CMK (cell line): ENCODE measurements at places on chromosomes 11 and 22.

DNA sequence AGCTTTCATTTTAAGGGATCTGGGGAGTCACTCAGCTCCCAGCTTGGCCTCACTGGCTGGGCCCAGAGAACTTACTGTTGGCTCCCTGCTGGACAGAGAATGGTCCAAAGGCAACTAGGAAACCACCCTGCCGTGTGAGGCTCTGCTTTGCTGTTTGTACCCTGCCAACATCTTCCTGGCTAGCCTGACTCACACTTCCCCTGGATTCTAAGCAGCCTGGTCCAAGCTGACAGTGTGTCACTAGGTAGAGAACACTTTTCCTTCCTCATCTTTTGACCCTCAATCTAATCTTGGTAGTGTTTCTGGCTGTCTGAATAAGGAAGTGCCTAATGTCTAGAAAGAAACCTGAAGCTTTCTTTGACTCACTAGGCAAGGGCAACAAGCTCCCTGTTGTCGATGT is 76.7 kb downstream of the FAR1 start:
- no peak for DNase-seq

- no peak for DNase-seq
Observed at GRCh38 chr11:8809939-8810539, 101.0 kb upstream of the AKIP1 start.

- DNase-seq, result no peak
Observed at GRCh38 chr22:45422237-45422983, 8.9 kb downstream of the RIBC2 start.

GRCh38 chr11:23236826-23237555 is 376.7 kb upstream of the CCDC179 start:
- no peak for DNase-seq

DNA sequence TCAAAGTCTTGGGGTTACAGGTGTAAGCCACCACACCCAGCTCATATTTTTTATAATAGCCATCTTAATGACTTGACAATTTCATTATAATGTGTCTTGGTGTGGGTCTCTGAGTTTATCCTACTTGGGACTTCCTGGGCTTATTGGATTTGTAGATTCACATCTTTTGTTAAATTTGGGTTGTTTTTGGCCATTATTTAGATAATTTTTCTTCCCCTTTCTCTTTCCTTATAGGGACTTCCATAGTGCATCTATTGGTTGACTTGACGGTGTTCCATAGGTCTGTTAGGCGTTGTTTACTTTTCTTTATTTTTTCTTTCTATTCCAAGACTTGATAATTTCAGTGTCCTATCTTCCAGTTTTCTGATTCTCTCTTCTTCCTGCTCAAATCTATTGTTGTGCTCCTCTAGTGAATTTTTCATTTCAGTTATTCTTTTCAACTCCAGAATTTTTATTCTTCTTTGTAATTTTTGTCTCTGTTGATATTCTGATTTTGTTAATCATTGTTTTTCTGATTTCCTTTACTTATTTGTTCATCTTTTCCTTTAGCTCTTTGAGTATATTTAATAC is 45.6 kb downstream of the RRM1 start:
- no peak for DNase-seq

GRCh38 chr11:30326906-30327305 is 4.0 kb downstream of the ARL14EP start:
- DNase-seq, result no peak

DNA sequence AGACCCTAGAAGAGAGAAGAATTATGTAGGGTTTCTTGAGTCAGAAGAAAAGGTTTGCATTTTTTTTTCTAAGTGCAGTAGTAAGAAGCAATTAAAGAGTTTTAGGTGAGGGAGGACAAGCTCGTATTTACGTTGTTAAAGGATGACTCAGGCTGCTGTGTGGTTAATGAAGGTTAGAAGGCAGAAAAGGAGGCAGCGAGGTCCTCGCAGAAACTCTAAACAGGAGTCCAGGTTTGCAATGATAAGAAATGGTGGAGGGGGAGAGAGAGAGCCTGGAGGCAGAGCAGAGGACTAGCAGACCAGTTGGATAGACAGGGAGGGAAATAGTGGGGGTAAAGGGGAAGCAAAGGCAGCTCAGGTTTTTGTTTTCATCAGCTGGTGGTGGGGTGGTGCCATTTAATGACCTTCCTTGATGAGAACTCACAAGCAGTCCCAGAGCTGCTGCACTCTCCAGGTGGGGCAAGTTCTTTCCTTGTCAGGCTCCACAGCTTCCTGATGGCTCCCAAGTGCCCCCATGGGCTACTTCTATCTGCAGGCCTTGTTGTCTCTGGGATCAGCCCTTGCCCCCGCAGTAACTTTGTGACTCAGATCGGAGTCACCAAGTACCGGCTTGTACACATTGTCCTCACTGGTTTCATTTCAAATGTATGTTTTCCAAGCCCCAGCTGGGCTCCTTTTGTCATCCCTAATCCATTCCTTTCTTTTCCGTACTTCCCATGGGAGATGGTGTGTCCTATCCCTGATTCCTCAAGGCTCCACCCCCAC is 8.3 kb upstream of the INSC start:
- DNase-seq, result no peak

DNA sequence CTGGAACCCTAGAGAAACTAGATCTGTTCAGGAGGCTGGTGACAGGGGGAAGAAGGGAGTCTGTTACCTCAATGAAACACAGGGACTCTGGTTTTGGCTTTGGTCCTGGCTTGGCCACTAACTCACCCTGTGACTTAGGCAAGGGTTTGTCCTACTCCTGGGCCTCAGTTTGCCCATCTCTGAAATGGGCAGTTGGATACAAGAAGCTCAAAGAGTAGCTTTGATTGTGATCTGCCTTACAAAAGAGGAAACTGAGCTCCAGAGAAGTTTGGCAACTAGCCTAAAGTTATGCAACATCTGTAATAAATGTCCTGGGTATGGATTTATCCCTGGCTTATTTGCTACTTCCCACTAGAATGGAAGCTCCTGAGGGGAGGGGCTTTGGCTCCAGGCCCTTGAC is 24.0 kb upstream of the LMO1 start:
- DNase-seq, result no peak

DNA sequence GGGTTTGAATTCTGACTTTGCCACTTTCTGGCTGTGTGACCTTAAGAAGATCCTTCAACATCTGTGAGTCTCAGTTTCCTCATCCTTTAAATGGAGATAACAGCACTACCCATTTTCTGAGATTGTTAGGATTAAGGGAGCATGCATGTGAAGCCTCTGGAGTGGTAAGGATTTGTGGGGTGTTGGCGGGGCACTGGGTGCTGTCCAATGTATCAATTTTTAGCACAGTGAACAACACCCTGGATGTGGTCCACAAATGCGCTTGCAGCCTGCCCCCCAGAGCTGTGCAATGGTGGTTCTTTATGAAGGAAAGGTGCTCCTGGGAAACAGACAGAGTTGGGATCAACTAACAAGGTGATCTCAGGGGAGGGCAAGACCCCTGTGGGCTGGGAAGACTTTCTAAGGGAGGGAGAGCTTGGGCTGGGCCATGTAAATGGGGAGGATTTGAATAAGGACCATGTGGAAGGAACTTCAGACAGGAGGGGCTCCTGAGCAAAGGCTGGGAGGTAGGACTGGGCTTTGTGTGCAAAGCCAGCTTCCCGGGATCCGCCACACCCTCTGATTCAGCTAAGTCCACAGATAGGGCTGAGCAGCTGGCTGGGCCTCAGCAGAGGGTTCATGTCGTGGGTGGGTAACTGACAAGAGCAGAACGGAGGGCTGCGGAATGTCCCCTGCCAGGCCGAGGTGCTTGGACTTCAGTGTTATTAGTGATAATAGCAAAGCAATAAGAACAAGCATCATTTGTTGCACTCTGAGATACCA is 22.7 kb upstream of the RASD2 start:
- DNase-seq, result no peak

- DNase-seq, result no peak
Observed at GRCh38 chr22:19941365-19942082, at the start of the genes COMT and TXNRD2. COMT (plus strand) TSS chr22:19941772; CDS start chr22:19962527, 20,755 bp downstream. TXNRD2 (minus strand) TSS chr22:19941818; CDS start chr22:19941803, 15 bp downstream.

- DNase-seq, result no peak
Observed at GRCh38 chr11:119940401-119940976, 197.4 kb downstream of the TRIM29 start.

- DNase-seq, result no peak
Observed at GRCh38 chr22:45731041-45731797, 59.6 kb downstream of the ATXN10 start.

GRCh38 chr11:64004590-64004984 is 18.3 kb downstream of the OTUB1 start:
- DNase-seq, result no peak

- DNase-seq, result no peak
Observed at GRCh38 chr11:93089474-93090102, 108.2 kb downstream of the SLC36A4 start.

DNA sequence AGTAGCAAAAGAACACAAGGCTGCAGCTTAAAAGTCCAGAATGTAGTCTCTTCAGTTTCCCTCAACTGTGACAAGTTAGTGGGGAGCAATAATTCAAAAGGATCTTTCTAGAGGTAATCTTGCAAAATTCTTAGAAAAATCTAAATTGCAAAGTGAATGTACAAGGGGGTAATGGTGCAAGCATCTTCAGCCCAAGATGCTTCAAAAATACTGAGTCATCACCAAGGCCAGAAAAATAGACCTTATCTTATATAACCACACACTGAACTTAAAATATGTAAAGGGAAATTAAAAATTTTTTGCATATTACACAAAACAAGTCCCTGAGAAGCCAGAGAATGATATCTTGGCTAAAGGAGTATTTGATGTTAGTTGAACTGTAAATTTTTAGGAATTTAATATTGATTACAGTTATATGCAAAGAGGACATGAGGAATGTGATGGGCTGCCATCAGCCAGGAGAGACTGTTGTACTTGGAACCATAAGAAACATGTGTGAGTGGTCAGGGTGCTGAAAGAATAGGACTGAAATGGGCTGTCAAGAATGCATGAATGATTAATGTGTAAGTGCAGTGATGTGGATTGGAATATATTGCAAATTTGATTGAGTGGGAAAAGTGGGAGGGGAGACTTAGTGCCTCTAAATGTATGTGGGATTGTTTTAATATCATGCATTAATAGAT is 85.7 kb upstream of the LIN7C start:
- no peak for DNase-seq

DNA sequence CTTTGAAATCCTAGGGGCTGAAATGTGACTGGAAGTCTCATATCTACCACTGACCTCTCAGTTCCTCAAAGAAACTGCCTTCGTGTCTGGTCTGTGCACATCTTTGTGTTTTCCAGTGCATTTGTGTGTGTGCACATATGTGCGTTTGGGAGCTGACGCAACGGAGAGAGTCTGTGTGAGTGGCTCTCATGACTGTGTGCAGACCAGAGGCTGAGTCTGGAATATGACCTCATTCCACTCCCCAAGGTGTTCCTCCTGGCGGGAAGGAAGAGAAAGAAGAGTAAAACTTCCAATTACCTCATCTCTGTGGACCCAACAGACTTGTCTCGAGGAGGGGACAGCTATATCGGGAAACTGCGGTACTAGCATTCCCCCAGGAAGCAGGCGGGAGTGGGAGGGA is 16.5 kb downstream of the TUB start:
- no peak for DNase-seq

DNA sequence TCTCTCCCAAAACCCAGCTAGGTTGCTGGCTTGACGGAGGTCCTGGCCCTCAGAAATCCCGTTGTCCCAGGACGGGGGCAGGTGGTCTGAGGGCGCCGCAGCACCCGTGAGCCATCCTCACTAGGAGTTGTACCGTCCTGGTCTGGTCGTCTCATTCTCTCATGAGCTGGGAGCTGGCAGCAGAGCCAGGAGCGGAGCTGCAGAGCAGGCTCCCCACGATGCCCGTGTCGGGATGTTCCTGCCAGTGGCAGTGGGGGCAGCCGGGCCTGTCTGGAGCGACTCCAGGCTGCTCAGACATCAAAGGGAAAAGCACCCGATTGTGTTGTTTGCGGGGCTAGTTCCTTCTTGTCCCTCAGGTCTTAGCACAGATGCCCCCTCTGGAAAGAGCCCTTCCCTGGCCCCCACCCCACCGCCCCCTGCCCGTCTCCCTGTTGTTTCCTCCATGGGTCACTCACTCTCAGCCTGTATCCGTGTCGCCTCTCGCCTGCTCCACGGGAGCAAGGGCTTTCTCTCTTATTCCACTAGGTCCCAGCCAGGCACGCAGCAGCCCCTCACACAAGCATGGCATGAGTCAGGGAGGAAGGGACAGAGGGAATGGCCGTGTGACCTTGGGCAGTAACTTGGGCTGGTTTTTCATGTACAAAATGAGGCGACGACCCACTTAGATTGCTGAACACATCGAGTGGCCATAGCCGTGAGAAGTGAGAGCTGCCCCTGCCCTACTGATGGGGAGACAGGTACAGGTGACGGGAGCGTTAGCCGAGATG is 23.2 kb upstream of the MGAT3 start:
- no peak for DNase-seq

DNA sequence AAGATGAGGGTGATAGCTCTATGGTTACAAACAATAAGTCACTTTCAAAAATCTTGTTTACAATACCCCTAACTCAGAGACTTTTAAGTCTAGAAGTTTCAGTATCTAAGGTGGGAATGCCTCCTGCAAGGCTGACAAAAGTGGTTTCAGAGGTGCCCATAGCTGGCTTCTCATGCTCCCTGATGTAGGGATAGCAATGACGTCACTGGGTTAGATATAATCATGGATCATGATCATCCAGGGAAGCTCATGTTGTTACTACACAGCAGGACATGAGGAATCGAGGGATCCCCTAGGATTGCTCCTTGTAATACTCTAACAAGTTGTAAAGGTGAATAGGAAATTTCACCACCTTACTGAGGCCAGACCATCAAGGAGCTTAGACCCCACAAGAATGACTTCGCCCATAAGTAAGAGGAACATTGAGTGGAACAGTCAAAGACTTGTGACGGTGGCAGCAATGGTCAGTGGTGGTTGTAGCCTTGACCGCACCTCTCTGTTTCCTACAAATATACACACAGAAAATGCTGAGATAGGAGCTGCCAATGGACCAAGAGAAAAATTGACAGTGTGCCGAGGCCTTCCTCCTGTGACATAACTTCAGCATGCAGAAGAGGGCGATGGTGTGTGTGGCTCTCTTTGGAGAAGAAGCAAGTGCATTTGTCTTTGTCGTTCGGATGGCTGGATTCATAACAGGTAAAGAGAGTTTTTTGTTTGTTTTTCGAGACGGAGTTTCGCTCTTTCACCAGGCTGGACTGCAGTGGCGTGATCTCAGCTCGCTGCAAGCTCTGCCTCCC is 15.6 kb downstream of the APOL4 start:
- DNase-seq, result no peak

- no peak for DNase-seq
Observed at GRCh38 chr11:69906453-69906907, 87.3 kb upstream of the FGF3 start.

- no peak for DNase-seq
Observed at GRCh38 chr22:29214232-29214631, 8.5 kb downstream of the EMID1 start.

DNA sequence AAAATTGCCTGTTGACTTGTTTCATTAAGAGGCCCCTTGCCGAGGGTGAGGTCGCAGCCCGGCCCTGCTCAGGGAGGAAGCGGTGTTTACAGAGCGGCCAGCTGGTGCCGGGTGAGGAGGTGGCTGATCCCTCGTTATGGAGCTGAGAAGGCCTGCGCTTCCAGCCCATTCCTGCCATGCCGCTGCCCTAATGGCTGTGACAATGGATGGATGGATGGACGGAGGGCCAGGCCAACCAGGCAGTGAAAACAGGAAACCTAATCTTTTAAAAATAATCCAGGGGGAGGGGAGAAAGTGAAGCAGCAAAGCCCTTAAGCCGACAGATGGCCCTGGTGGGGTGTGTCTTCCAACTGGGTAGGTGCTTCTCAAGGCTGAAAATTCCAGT is 38.5 kb downstream of the BCR start:
- no peak for DNase-seq
